ENCODE measurements at places on chromosomes 2 and 18.

GRCh38 chr2:192194265-192194865 lies 368 bp downstream of the TMEFF2 start:
- peak; percentile 25 for DNase-seq

DNA sequence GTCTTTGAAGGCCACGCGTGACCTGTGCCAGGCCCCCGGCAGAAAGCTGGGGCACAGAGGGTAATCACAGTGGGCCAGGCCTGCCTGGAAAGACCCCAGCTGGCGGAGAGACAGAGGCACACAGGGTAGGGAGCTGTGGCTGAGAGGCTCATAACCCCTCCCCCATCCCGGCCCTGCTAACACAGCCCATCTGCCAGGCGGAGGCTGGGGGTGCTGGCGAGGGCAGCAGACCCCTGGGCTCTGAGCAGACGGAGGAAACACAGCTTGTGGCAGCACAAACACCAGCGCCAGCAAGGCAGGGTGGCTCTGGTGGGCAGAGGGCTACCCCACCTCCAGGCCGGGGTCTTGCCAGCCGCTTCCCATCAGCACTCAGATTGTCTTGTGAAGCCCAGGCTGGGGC lies 19.0 kb downstream of the HS6ST1 start:
- no peak for DNase-seq

- DNase-seq = no peak
Measured at GRCh38 chr18:6574631-6575030, 154.9 kb upstream of the ARHGAP28 start.

- DNase-seq = no peak
Measured at GRCh38 chr2:218655751-218656150, 3.7 kb downstream of the ZNF142 start.

DNA sequence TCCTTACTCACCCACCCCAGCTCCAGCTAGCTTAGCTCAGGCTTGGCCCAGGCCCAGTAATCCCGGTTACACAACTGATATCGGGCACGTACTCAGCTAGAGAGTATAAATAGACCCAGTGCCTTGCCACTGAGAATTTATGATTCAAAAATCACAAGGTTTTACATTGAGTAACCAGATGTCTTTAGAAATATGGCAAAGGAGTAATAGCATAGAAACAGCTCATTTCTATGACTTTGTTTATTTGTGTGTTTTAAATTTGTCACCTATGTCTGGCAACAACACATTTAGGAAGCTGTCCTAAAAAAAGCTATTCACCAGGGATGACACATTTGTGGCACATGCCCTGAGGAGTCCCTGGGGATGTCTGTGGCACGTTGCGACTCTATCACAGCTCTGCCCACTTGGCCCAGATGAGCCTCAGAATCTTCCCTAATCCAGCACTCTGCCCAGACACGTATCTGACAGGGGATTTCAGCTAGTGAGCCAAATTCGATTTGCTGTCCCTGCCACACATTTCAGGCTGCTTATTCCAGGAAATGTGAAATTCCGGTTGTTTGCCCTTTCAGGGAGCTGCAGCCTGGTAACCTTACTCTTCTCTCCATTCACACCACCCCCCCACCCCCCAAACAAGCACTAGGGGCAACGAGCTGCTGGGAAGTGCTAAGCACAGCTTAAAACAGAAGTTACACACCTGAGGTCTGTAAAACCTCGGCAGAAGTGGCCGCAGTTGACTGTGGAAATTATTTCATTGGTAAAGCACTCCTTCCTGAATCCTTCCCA lies 85.4 kb upstream of the ZCCHC2 start:
- DNase-seq = no peak

- peak; percentile 65 for DNase-seq
Measured at GRCh38 chr18:32049393-32050171, 31.0 kb downstream of the RNF125 start.

DNA sequence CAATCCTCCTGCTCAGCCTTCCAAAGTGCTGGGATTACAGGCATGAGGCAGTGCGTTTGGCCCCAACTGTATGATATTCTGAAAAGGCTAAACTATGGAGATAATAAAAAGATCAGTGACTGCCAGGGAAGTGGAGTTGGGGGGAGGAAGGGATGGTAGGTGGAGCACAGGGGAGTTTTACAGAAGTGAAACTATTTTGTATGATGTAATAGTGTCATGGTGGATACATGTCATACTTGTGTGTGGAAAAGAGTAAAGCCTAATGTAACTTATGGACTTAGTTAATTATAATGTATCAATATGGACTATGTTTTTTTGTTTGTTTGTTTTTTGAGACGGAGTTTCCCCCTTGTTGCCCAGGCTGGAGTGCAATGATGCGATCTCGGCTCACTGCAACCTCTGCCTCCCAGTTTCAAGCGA lies 2.9 kb upstream of the GGCX start:
- no peak for DNase-seq

GRCh38 chr2:86283411-86284030 lies 53.9 kb downstream of the REEP1 start:
- no peak for DNase-seq

DNA sequence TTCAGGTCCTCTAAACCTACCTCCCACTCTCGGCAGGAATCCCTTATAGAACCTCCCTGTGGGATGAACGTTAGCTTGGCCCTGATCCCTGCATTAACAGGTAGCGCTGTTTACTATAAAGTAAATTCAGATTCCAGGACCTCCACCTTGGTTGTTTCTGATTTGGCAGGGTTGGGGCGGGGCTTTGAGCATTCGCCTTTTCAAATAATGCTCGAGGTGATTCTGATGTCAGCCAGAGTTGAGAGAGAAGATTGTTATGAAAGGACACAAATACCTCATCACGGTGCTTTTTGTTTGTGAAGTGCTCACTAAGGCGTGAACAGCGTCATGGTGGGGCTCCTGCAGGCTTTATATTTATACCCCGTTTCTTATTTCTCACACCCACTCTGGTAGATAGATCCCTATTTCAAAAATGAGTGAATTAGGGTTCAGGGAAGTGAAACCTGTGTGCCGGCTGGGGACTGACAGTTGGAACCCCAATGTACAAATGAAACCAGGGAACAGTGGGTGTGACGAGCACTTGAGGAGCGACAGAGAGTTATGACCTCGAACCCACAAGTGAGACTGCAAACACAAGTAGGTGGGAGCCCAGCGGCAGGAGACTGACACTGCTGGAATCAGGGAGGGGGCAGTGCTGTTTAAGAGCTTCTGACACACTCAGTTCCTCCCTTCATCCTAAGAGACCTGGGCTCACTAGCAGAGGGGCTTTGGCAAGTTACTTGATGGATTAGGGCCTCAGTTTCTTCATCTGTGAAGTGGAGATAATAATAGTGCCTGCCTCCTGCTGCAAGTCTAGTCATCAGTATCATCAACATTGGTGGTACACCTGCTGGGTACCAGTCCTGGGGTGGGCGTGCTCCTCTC lies 14.2 kb upstream of the CXCR4 start:
- peak; percentile 87 for DNase-seq

DNA sequence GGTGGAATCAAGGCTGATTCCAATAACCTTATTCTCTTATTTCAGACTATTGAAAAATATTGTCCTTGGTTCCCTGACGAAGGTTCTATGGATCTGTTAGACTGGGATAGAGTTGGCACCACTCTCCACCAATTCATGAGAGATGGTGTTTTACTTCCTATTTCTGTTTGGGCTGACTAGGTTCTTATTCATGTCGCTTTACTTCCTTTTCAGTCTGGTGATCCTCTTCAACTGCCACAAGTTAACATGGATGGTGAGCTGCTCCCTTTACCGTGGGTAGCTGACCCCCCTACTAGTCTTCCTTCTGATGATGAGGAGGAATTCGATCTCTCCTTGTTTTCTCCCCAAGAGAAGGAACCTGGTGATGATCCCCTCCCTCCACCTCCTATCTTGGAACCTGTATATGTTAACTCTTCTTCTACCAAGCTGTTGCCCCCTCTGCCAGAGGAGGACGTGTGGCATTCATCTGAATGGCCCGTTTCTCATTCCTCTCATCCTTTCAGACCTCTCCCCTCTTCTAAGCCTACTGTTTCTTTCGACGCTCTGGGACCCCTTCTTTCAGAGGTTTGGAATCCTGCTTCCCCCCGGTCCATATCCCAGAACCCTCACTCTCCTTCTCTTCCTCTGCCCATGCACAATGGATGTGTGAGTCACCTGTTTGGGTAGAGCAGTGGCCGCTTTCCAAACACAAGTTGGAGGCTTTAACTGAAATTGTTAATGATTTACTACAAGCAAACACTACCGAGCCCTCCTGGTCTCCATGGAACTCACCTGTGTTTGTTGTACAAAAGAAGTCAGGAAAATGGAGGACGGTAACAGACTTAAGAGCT lies 13.5 kb upstream of the CNOT11 start:
- DNase-seq = no peak

GRCh38 chr2:14903709-14904374 lies 271.3 kb downstream of the LRATD1 start:
- DNase-seq = peak; percentile 72

DNA sequence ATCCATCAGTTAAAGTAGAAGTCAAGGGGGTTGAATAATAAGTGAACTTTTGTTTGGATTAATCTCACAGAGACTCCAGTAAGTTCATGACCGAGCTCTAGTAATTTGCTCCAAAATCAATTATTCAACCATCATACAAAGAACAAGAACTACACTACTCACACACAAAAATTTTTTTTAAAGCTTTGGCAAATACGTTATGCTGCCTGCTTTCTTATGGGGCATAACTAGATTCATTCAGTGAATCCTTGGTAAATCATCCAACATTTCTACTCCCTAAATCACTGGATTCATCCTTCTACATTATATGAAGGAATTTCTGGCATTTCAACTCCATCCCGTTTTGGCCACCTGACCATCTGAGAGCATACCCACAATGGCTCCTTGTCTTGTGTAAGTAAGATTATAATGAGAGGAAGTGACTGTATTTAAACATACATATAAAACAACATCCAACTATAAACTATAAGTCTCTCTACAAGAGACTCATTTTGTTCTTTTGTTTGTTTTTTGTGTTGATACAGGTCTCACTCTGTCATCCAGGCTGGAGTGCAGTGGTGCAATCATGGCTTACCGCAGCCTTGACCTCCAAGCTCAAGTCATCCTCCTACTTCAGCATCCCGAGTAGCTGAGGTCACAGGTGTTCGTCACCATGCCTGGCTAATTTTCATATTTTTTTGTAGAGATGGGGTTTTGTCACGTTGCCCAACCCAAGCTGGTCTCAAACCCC lies 144.2 kb upstream of the LRRTM4 start:
- DNase-seq = no peak

GRCh38 chr2:99380376-99381010 lies 43.3 kb downstream of the EIF5B start:
- no peak for DNase-seq

DNA sequence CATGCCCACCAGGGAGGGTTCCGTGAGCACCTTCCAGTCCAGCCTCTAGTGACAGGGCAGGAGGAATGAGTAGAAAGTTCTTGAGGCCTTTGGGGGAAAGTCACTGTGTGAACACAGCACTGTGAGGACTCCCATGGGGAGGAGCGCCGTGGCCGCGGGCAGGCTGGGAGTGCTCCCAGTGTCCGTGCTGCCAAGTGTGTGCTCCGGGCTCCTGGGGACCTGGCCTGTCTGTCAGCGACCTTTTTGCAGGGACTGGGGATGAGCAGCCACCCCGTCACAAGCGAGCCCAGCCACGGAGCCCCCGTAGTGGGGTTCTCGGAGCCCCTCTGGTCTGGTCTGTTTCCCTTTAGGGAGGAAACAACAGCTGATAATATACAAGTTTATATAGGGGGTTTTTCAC lies 36.8 kb downstream of the PDIA6 start:
- no peak for DNase-seq

DNA sequence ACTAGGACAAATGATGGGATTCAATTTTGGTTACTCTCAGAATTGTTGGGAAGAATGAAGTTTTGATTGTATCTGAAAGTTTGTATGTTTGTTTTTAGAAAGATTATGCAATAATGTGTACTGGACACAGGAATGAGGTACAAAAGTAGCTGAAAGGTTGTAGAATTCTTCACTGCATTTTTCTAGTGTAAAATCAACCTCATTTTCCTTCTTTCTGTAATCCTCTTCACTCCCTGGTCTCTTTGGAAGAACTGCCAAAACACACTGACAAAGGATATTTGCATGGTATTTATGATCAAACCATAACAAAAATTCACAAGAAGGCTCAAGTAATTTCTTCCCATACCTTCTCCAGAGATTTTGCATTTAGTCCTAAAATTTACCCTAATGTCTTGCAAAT lies 110.7 kb downstream of the ZEB2 start:
- no peak for DNase-seq
